Activated T-cell treated with anti-CD3 and anti-CD28 coated beads for 4 hours (primary cell): ENCODE measurements at places on chromosomes 3 and 15.

DNA sequence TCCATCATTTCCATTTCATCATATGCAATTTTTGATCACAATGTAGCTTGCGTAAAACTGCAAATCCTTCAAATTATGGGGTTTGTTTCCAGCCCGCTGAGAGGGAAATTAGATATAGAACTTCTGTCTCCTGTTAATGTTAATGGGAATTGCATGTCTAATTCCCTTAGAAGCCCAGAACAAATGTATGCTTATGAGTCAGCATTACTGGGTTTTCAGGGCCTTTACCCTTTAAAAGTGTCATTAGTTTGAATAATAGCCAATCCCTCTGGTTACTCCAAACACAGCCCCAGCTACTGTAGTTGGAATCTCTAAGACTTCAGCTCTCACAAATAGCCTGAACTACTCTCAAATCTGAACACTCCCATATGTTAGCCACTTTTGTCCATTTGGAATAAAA lies 439.4 kb downstream of the C3orf38 start:
- no peak for DNase-seq

GRCh38 chr3:118526758-118527513 lies 507.7 kb downstream of the IGSF11 start:
- no peak for DNase-seq

DNA sequence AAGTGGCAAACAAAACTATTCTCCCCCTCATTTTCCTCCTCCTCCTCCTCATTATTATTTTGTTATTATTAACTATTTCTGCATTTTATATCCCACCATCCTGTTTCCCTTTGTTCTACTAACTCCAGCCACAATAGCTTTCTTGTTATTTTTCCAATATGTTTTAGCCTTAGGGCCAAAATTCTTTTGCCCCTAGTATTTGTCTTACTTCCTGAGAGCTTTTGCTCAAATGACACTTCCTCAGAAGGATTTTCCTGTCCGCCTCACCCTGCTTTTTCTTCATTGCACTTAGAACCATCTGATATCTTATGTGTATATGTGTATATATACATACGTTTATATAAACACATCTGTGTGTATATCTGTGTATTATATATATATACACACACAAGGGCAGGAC lies 32.7 kb upstream of the NUDT16 start:
- DNase-seq, result no peak

DNA sequence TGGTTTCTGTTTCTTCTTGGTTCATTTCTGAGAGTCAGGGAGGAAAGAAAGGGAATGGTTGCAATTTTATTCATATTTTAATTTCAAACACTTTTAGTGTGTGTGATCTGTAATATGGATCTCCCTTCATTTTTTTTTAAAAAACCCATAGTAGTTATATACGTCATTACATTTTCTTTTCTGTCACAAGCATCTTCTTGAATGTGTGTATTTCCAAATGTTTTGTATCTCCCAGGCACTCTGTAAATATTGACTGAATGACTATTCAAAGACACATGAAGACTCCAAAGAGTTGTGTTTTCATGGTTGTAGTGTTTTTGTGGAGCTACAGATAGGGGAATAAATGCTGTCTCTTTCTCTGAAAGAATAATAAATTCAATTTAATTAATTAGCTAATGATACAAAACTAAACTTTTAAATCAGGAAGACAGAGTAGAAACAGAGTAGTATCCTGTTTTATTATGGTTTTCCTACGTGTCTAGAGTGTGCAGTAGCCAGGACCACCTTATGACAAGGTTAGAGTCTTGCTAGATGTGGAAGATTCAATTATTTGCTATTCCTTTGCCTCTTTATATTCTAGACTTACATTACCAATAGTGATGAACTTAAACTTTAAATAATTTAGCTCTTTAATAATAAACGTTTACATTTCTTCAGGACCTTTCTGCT lies 35.5 kb downstream of the NECTIN3 start:
- DNase-seq, result no peak

- DNase-seq, result no peak
These were observed 1073.5 kb downstream of the FHIT start for GRCh38 chr3:60177726-60178125.

DNA sequence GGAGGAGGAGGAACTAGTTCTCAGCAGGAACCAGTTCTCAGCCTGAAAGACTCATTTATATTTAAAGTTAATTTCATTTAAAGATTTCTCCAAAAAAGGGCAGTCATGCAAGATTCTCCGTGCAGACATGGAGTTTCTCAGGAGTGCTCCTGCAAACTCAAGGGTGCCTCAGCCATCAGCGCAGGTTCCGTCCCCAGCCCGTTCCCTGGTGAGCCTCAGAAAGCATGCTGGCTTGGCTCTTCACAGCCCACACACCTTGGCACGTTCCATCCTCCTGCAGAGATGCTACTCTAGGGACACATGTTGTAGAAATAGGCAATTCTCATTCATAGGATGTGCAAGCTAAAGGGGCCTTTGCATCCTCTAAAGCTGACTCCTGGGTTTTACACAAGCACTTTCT lies 123.0 kb downstream of the LIPC start:
- no peak for DNase-seq

DNA sequence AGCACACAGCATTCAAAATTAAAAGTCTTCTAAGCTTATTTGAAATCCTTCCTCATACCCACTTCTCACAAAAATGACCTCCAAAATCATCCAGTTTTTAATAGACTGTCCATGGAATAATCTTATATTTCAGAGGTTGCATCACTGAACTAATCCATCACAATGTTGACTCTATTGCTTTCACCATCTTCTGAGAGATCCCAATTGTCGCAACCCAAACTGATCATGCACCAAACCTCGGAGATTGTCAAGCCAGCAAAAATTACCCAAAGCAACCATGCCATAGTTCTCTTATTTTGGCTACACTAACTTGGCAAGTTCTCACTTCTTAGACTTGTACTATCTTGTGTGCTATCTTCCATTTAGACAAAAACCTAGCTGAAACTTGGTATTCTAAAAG lies 75.5 kb downstream of the LRRFIP2 start:
- DNase-seq, result no peak

DNA sequence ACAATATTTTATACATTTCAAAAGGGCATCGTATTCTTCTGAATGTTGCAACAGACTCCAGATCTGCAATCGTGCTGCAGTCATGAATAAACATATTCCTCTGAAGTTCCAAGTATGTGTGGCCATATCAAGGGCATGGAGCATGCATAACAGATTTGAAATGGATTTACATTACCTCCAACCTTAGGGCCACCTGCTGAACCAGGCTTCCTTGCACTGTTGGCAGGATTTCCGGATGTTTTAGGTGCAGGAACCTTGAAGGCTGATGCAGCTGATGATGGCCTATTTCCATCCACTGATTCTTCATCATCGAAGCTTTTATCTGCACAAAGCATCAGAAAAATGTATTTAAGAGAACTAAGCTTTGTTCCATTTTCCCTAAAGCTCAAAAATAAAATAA lies 73.5 kb downstream of the CLASP2 start:
- DNase-seq, result no peak

- no peak for DNase-seq
These were observed 22.7 kb downstream of the DHX30 start for GRCh38 chr3:47825590-47825989.

GRCh38 chr3:135622656-135623055 lies 342.9 kb upstream of the PPP2R3A start:
- DNase-seq, result no peak

DNA sequence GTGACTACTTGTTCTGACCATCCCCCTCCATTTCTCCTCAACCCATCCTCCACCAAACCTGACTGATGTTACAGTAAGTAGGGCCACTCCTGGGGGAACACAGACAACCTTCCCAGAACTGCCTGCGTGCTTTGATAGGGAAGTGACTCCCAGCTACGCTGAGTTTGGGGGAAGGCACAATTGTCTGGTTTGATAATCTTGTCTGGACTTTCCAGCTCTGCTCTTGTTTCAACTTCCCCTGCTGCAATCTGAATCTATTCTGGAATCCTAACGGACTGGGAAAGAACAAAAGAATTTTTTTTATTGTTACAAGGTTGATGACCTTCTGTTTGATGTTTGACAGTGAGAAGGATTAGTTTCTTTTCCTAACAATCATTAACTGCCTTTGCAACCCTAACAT lies 895.6 kb downstream of the ROBO1 start:
- no peak for DNase-seq

DNA sequence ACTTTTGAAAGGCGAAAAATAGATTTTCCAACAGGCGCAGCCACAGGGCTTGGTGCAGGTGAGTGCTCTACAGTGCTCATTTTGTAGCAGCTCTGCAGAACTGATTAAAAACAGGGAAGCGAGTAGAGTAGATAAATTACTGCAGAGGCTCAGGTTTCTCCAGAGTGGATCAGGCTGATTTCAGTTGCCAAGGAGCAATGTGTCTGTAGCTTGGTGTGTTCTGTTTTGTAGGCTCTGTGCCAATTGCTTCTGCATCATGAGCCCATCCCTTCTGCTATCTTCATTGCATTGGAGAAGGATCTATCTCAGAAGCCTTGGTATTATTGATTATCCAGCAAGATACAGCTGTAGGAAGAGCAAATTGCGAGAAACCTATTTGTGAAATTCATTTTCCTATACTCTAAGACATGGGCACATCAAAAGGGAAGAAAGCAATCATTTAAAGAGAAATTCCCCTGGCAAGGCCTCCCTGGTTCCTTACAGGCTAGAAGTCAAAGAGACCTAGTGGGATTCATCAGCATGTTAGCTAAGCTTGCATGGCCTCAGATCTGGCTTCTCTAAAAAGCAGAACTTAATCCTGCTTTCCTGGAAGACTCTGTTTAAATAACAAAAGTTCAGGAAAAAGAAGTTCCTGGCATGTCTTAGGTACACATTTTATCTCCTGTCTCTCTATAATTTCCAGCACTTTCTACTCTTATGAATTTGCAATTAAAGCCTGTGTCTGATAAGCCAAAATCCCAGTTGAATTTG lies 432.4 kb upstream of the ATP10A start:
- DNase-seq, result no peak

GRCh38 chr3:62708638-62709373 lies 166.4 kb downstream of the CADPS start:
- DNase-seq, result no peak
